ENCODE measurements at places on chromosomes 7 and 10.

DNA sequence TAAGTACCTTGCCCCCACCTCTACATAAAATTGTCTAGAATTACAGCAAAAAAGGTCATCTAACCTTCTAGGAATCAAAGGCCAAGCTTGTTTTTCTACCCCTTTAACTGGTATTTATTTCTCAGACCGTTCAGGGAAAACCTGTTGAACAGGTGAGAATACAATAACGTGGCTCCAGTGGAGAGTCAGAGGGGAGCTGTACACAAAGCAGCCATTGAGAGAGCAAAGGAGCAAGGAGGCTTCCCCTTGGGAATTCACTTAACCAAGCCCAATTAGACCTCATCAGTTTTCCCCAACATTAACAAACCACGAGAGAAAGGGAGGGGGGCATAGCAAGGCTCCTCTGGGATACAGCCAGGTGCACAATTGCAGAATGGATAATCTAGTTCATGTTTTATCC is 101.9 kb downstream of the ELMO1 start:
- no peak for DNase-seq

DNA sequence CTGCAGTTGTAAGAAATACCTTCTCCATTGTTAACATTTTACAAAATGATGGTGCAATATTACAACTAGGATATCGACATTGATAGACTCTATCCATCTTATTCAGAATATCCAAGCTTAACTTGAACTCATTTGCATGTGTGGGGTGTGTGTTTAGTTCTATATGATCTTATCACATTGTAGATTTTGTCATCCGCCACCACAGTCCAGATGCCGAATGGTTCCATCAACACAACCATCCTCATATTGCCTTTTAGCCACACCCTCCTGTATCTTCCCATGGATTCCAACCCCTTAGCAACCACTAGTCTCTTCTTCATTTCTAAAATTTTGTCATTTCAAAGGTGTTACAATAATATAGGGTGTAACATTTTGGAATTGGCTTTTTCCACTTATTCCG is 452.9 kb upstream of the AKR1E2 start:
- DNase-seq, result no peak

DNA sequence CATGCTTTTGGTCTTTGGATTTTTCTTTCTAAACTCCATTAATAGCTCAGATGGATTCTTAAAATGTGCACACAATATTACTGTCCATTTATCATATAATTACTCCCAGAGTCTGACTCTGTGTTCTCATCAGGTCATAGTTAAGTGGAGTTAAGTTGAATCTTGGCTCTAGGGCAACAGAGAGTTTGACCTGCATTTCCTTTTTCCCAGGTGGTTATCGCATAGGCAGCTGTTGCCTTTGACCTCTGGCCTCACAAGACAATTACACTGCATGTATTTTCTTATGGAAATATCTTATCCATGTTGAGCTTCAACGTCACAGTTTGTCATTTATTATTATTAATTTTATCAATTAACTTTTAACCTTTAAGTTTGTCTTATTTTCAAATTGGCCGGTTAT is 237.5 kb upstream of the HGF start:
- no peak for DNase-seq

GRCh38 chr7:24422441-24423010 is 138.5 kb downstream of the NPY start:
- DNase-seq, result no peak
